ENCODE measurements at places on chromosomes 4 and X.

GRCh38 chr4:132001542-132001941 lies 1147.6 kb upstream of the PCDH10 start:
- DNase-seq, result no peak

DNA sequence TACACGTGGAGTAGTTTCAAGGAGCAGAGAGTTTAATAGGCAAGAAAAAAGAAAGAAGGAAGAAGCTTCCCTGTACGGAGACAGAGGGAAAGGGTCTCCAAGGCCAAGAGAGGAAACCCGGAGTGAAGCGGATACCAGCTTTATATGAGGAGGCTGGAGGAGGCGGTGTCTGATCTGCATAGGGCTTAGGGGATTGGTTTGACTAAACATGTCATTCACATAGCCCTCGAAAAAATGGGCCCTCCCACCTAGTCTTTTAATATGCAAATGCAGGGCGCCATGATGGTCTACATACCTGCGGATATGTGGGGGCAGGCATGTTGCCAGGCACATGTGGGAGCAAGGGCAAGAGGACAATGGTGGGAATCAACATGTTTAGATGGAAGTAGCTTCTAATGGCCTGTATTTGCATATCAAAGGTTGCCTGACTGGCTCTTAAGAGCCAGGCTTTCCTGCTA lies 103.1 kb upstream of the UGT8 start:
- no peak for DNase-seq

GRCh38 chr4:88308587-88308986 lies 24.2 kb upstream of the PPM1K start:
- peak; percentile 22 for DNase-seq

GRCh38 chr4:27148211-27148895 lies 287.7 kb downstream of the STIM2 start:
- no peak for DNase-seq

- no peak for DNase-seq
Measured at GRCh38 chr4:76630741-76631140, 195.7 kb downstream of the SHROOM3 start.

- DNase-seq, result no peak
Measured at GRCh38 chr4:6198768-6199421, 1.5 kb downstream of the JAKMIP1 start.

- DNase-seq, result no peak
Measured at GRCh38 chr4:85869181-85869580, 394.2 kb downstream of the ARHGAP24 start.

GRCh38 chrX:55758033-55758432 lies 40.5 kb downstream of the RRAGB start:
- DNase-seq, result no peak

GRCh38 chrX:39398963-39399261 lies 597.7 kb downstream of the MID1IP1 start:
- no peak for DNase-seq

- DNase-seq, result no peak
Measured at GRCh38 chrX:155237719-155238118, 21.5 kb downstream of the VBP1 start.

DNA sequence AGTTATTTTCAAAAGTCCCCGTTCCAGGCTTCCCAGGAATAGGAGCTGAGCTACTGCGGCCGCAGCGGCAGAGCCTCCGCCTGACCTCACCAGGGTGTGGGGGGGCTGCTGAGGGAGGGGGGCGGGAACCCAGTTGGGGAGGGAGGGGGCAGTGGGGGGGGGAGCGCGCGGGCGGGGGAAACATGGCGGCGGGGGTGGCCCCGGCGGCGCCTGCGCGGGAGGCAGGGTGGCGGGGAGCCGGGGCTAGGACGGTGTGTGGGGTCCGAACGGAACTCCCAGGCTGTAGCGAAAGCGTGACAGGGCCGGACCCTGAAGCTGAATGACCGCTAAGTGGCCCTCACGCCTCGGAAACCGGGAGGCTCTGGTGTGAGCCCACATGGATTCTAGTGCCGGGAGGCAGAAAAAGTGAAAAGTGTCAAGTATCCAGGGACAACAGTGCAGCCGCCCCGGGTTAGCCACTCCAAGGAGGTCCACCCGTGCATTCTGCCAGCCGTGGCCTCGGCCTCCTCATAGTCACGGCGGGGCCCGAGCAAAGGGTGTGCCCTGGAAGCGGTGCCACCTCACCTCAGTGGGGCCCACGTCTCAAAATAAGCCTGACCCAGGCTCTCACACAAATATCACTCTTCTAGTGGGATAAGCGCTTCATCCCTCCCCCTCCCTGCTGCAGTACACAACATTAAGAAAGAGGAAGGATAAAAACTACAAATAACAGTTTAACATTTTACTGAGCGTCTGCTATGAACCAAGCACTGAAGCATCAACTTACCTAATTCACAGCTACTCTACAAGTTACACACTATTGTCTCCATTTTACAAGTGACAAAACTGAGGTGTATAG lies at the start of gene KLHL13:
Gene KLHL13 (minus strand): TSS at position 98 of the 838 bp plus-strand sequence. CDS start 88,337 bp downstream, outside the sequence.
- no peak for DNase-seq

DNA sequence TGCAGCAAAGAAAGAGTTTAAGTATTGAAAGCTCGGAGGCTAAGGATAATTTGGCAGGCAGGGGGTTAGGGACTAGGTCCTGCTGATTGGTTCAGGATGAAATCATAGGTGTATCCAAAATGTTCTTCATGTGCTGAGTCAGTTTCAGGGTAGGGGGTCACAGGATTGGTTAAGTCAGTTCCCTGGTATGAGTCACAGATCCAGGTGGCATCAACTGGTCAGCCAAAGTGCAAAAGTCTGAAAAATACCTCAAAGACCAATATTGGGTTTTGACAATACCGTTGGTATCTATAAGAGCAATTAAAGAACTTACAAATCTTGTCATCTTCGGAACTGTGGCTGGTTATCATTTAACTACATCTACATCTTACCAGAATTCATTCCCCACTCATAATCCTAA lies 25.6 kb upstream of the PRDM8 start:
- no peak for DNase-seq

GRCh38 chr4:7857993-7858392 lies 81.7 kb downstream of the AFAP1 start:
- DNase-seq, result no peak

DNA sequence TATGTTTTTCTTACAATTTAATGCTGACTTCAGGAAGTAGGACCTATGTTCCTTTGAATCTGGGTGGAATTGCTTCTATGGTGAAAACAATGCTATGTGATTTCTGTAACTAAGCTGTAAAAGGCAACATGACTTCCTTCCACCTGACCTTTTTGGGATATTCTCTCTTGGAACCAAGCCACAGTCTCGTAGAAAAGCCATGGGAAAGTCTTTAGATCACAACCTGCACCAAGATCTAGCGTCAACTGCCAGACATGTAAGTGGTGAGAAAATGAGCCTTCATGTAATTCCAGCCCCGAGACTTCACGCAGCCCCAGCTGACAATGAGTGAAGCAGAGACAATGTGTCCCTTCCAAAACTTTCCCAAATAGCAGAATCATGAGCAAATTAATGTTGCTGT lies 297.0 kb upstream of the DCAF8L1 start:
- no peak for DNase-seq

- DNase-seq, result no peak
Measured at GRCh38 chr4:126753592-126753991, 879.2 kb upstream of the INTU start.

All from inflammatory macrophage treated with lipopolysaccharide for 4 hours (primary cell).